HCEC 1CT (cell line): ENCODE measurements at places on chromosomes 5 and 9.

- DNase-seq: peak; percentile 66
Measured at GRCh38 chr5:122259995-122260394, 52.0 kb upstream of the SNCAIP start.

DNA sequence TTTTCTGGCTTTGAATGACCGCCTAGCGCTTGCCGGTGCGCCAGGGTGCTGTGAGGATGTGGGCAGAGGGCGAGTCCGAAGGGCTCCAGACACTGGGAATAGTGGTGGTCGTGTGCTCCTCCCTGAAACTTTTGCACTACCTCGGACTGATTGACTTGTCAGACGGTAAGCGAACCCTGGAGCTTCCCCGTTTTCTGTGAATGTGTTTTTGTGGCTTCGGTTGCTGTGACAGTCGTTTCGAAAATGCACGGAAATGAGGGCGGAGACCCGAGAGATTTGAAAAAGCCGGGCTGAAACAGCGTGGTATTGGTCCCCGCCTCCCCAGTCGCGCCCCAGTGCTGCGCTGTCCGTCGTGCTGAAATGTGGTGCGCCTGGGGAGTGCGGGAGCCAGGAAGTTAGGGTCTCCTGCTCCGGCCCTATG lies 102.5 kb upstream of the GABRP start:
- DNase-seq: no peak

GRCh38 chr5:146126068-146126467 lies 20.7 kb upstream of the PLAC8L1 start:
- no peak for DNase-seq

- no peak for DNase-seq
Measured at GRCh38 chr5:36880761-36881160, 4.2 kb downstream of the NIPBL start.

- DNase-seq: no peak
Measured at GRCh38 chr9:101586651-101587050, 8.1 kb downstream of the PPP3R2 start.

DNA sequence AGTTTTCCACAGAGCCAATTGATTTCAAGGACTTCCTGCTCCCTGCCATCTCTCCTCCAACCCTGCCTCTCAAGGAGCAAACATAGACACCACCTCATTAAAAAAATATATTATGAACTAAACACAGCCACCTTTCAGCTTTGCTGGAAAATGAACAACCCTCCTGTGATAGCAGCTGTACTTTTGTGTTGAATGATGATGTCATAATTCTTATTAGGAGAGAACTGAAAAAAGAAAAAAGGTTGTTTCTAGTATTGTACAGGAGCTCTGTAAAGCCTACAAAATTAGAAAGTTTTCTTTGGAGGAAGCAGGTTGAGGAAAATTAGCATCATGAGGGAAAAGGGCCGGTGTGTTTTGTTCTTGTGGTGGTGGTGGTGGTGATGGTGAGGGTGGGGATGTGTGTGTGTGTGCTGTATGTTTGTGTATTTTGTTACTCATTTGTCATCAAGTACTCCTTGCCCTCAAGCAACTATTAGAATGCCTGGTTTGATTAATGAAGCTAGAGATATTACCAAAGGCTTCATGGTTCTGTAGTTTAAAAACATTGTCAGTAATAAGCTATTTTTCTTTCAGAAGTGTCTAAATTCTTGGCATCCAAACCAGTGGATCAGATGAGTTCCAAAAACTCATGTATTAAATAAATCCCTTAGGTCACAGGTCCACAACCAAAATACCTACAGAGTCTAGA lies 405.9 kb downstream of the TLE4 start:
- no peak for DNase-seq

GRCh38 chr5:30572279-30572678 lies 621.2 kb upstream of the CDH6 start:
- DNase-seq: no peak

- no peak for DNase-seq
Measured at GRCh38 chr5:117614408-117614807, 1039.8 kb upstream of the SEMA6A start.

- DNase-seq: no peak
Measured at GRCh38 chr5:71810471-71811195, 91.6 kb downstream of the CARTPT start.

DNA sequence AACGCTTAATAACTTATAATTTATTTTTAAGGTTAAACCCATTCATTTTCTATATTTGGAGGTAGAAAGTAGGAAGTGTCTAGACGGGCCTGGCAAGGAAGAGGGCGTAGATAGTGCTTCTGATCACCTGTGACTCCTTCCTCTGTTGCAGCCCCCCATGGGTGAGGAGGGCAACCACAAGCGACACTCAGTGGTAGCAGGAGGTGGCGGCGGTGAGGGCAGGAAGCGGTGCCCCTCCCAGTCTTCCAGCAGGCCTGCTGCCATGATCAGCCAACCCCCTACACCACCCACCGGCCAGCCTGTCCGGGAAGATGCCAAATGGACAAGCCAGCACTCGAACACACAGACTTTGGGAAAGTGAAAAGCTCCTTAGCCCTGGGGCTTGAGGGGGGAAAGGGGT lies 36.7 kb downstream of the FAXDC2 start:
- DNase-seq: no peak
